ENCODE measurements at places on chromosomes 16 and 17.

DNA sequence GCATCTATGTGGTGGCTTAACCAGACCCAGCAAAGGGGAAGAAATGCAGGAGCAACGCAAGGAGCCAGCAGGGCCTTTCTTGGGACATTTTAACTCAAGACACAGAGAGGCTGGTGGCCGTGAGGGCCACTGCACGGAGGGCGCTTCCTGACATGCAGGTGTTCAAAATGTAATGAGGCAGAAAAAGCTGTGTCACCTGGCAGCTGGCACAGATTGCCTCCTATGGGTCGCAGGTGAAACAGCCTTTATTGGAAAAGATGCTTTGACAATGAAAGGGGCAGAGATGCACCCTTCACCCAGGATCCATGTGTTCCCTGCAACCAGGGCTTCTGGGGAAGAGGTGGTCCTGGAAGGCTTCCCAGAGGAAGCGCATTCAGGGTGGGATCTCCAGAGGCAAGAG is 219.3 kb downstream of the XYLT1 start:
- DNase-seq: no peak

GRCh38 chr16:83923581-83924365 is 24.9 kb downstream of the MLYCD start:
- DNase-seq: no peak

GRCh38 chr17:80116921-80117380 is 15.6 kb downstream of the GAA start:
- DNase-seq: no peak

DNA sequence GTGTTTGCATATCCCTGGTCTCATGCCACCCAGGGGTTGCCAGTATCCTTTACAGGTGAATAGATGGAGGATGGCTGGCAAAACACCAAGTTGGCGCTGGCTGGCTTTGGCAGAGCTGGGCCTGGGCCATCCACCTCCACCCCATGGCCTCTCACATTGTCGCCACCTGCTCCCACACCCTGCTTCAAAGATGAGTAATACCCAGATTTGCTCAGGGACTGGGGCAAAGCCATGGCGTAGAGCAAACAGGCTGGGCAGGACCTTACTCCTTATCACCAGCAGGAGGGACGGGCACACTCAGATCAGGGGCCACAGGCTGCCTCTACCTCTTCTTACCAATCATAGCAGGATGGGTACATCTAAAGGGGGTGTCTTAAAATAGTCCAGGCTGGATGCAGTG is 24.3 kb downstream of the PLA2G10 start:
- DNase-seq: peak; percentile 14

- DNase-seq: peak; percentile 29
These were observed 2.4 kb upstream of the SLC47A2 start for GRCh38 chr17:19718613-19719354.

- peak; percentile 56 for DNase-seq
These were observed 53.9 kb downstream of the AIPL1 start for GRCh38 chr17:6380915-6381438.

GRCh38 chr16:825341-826061 is 25.0 kb upstream of the GNG13 start:
- DNase-seq: no peak

GRCh38 chr17:50575581-50576210 is 15.2 kb downstream of the CACNA1G start:
- no peak for DNase-seq

- DNase-seq: no peak
These were observed 34.7 kb upstream of the NAT9 start for GRCh38 chr17:74810699-74811485.

DNA sequence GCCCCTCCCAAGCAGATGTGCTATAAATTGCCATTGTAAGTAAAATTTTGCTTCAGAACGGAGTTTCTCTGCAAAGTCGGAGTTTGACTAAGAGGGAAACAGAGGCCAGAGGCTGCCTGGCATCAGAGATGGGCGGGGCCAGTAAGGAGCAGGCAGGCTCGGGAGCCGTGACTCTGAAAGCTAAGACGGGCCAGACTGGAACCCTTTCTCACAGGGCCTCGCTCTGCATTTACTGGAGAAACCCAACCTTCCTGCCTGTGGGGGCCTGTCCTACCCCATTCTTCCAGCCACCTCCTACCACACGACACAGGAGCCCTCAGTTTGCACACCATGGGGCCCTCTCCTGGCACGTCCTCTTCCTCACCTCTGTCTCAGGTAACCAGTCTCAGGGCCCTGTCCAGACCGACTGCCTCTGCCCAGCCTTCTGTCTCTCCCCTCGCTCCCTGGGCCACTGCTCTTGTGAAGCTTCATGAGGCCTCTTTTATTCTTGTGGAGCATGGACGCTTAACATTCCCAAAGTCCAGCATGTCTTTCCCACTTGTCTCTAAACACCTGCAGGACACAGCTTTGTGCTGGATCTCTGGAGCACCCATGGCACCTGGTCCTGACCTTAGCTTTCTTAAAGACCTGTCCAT is 48.4 kb upstream of the ACSF3 start:
- no peak for DNase-seq

DNA sequence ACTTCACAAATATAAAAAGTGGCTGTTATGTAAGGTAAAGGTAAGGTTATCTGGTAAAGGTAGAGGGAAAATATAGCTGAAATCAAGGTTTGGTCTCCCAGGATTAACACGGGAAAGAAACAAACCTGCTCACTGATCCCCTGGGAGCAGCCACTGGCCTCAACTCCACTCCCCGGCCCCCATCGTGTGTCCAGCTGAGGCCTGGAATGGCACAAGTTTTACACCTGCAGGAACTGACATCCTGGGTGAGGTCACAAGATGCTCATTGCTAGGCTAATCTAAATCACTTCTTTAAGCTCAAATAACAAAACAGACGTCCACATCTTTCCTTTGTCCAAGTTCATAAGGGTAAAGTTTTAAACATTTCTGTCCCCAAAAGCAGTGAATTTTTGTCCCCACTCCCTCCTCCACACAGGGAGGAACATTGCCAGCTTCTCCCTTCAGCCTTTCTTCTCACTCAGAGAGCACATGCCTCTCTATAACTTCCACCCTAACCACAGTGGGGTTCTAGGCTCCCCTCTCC is 46.3 kb downstream of the ERN1 start:
- DNase-seq: no peak

GRCh38 chr16:84791088-84791487 is 28.7 kb upstream of the CRISPLD2 start:
- no peak for DNase-seq

DNA sequence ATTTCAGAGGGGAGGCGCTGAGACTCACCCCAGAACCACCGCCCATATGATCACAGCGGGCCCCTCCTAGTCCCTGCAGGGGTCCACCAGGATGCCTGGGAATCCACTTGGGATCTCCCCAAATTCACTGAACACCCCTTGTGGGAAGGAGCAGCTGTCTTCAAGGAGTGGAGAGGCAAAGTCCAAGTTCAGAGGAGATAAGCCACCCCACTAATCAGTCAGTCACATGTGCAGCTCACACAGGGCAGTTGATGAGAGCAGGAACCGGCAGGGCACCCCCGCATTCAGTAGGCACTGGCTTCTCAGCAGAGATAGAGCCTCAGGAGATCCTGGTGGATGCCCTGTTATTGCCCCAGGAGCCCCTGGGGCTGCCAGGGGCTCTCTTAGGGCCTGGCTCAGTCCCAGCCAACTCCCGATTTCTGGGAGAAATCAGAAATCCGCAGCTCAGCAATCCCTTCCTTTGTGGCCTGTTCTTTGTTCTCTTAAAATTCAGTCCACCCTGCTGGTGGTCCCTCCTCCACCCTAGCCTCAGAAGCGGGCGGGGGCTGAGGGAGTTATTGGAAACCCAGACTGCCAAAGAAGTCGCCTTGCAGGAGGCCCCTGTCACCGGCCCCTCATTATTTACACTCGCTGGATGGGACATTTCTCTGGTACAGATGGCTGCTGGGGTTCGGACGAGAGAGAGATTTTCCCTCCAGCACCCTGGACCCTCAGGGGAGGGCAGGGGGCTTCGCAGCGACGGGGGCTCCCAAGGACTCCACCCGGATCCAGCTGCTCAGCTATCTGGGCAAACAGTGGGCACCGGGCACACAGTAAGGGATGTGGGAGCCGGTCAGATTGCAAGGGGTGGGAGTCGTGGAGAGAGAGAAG is 1.8 kb downstream of the CDC42EP4 start:
- DNase-seq: no peak

GRCh38 chr16:56525236-56525635 is 5.4 kb upstream of the BBS2 start:
- no peak for DNase-seq

DNA sequence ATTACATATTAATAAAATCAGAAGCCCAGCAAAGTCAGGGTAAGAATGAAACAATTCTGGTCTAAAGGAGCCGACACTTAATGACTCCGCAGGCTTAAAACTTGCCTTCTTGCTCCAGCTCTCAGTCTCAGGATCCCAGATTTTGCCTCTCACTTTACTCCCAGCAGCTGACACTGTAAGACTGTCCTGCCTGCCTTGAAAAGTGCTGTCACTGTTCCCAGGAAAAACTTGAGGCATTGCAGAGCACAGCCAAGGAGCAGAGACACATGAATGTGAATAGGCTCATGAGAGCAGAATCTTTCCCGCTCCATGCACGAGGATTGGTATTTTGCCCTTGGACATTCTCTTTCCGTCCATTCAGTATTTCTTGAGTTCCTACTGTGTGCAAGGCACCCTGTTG is 457.6 kb upstream of the ZFHX3 start:
- no peak for DNase-seq

- no peak for DNase-seq
These were observed 32.3 kb downstream of the SLC7A5 start for GRCh38 chr16:87836844-87837581.
